ENCODE measurements at places on chromosomes 1 and 21. TPM values are rescaled to one million over a fixed set of nuclear protein-coding genes. Genes with fewer than 3 reads are reported as not detected.

DNA sequence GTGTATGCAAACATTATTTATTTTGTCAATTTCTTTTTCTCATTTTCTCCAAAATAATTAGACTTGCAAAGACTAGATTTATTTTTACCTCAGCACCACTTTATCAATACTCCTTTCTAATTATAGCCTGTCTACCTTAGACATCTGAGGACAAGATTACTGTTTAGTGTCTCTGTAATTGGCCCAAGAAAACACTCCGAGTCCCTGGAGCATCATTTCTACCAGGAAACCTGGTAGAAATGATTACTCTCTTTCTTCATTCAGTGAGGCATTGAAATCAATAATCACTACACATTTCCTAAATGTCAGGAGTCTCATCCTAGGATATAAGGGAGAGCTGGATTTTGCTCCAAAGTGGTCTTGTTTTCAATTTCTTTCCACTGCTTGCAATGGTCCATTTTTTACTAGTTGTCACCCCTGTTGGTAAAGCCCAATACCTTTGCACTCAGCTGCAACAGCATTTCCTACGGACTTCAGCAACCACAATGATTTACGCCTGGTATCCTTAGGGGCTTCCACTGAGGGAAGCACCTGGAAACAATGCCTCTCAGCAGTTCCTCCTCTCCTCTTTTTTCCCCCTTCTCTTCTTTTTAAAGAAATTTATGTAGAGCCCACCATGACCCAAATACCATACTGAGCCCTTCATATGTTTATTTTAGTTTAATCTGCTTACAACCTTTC lies 64.6 kb downstream of the GRIK1 start:
- no peak for DNase-seq

DNA sequence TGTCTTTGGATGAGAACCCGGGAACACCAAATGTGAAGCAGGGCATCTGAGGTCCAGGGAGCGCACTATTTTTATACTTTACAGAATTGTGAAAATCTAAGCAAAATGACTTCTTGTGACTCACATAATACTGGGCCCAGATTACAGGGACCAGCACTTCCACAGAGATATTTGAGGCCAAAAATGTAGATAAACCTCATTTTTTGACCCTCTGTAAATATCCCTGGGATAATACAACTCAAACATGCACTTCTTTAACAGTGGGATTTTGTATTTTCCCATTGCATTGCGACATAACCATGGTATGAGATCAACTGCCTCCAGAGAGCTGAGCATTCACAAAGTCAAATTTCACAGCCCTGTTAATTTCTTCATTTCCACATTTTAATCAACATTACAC lies 289.4 kb upstream of the ADGRL4 start:
- no peak for DNase-seq

PFDN2 gene
- total RNA-seq: 42.8 TPM

DNA sequence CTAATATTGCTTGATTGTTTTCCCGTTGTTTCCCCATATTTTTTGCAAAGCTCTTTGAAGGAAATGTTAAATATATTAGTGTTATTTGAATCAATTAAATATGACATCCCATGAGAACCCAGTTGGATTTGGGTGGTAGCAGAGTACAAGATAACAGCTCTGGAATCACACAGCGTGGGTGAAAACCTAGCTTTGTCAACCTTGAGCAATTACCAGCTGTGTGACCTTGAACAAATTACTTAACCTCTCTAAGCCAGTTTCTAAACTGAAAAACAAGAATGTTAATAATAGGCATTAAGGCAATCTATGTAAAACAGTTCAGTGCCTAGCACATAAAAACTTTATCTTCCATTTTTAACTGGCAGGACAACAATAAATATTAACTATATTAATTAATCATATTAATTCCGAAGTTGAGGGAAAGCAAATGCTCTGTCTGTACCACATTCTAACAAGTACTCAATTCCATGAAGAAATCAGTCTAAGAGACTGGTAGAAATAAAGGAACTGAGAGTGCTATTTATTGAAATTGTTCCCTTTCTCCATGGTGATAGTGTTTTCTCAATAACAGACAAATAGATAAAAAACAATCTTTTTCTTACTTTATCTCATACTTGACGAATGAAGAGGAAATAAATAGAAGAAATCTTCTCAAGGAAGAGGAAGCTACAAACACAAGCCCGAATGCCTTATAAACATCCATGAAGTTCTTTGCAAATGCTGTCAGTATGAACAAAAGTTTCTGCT lies 27.0 kb downstream of the DNASE2B start:
- DNase-seq: no peak

- DNase-seq: no peak
These were observed 90.1 kb downstream of the TMEM53 start for GRCh38 chr1:44584167-44584566.

DNA sequence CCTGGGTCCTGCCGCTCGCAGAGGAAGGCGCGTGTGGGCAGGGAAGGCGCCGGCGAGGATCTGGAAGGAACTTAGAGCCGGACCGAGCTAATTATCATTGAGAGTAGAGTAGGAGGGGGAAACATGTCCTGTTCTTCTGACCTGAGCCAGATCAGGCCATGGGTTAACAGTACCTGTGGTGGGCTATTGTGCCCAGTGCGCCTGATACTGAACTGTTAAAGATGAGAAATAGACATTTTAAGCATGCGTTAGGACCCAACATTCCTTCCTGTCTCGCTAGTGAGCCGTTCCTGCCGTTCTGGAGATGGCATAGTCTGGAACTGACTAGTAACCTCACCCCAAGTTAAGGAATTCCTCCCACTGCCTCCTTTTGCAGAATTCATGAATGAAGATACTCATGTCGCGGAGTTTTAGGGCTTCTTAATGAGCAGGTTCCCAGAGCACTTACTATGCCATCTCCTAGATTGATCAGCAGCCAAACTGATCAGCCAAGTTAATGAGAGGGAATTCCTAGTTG lies 870 bp downstream of the STRIP1 start:
- no peak for DNase-seq

DNA sequence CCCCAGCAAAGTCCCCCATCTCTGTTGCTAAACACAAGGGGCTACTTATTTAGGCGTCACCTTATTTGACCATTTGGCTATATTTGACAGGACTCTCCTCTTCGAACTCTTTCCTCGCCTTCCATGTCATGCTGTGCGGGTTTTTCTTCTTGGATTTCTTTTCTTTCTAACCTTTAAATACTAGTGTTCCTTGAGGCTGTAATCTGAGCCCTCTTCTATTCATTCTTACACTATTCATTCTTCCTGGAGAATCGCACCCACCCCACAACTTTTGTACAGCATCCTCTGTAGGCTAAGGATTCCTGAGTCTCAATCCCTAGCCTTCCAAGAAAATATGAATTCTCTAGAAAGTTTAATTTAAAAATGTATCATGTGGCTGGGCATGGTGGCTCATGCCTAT lies 61.7 kb upstream of the C1orf115 start:
- DNase-seq: no peak

TCEA3 gene
- total RNA-seq: 32.6 TPM

CYP4Z1 gene
- total RNA-seq: 2.5 TPM

DNA sequence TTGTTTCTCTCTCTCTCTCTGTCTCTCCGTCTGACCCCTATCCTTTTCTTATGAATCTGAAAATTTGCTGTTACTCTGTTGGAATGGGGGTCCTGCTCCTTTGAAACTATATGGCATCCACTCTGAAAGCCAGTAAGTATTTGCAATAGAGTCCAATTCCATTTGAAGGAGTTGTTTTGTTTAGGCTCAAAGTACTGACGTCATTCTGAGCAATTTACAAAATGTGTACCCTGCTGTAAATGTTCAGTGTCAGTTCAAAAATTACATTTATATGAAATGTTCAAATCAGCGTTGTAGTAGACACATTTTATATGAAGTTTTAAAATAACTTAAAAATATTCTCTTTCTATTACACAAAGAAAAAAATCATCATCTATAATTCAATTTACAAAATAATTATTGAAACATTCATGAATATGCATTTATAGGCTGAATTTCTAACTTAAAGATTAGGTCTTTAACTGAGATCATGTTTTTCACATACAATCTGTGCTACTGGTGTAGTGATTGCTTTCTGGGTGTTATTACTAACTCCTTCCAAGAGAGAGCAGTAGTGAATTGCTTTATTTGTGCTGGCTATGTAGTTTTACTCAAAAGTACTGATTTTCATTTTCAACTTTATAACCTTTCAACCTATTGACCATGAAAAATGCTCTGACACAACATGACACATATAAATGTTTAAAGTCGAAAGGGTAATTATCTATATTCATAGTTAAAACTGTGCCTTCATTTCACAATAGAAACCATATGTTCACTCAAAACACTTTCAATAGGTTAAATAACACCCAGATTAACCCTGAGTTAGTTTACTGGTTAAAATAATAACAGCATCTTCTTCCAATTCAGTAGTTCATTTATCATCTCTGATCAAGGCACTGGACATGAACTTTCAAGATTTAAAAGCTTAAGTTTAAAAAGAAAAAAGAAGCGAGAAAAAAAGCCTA lies 253.1 kb upstream of the ADGRL4 start:
- peak; percentile 31 for DNase-seq

DNA sequence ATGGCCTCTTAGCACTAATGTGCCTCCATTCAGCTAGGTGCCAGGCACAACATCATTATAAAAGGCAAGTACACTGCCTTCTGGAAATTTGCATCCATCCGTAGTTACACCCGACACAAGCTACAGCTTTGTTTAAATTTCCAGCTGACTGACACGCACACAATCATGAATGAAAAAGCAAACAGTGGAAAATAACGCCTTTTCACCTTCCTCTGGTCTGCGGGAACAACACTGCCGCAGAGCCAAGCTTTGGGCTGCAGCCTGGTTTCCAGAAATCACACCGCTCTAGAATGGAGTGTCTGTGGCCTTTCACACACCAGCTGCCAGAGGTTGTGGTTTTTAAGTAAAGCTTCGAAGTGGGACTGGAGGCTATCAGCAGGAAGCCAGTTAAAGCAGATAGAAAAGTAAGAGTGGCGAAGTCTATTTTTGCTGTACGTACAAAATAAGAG lies 142.8 kb upstream of the COA6 start:
- no peak for DNase-seq

- DNase-seq: no peak
These were observed 2.7 kb downstream of the CAMK2N1 start for GRCh38 chr1:20483098-20483832.

DNA sequence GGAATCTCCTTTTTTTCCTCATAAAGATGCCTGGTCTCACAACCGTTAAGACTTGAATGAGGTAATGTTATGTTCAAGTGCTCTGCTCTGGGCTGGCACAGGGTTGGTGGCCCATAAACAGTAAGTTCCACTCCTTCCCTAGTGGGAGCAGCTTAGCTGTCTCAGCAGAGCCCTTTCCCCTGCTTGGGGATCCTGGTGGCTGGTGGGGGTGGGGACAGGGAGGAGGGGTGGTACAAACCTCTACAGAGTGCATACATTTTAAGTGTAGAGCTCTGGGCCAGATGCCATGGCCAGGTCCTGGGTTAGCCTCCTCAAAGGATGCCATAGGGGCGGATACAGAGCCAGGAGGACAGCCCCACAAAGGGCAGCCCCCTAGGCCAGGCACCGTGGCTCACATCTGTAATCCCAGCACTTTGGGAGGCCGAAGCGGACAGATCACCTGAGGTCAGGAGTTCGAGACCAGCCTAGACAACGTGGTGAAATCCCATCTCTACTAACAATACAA lies 20.7 kb upstream of the PADI1 start:
- DNase-seq: no peak

DNA sequence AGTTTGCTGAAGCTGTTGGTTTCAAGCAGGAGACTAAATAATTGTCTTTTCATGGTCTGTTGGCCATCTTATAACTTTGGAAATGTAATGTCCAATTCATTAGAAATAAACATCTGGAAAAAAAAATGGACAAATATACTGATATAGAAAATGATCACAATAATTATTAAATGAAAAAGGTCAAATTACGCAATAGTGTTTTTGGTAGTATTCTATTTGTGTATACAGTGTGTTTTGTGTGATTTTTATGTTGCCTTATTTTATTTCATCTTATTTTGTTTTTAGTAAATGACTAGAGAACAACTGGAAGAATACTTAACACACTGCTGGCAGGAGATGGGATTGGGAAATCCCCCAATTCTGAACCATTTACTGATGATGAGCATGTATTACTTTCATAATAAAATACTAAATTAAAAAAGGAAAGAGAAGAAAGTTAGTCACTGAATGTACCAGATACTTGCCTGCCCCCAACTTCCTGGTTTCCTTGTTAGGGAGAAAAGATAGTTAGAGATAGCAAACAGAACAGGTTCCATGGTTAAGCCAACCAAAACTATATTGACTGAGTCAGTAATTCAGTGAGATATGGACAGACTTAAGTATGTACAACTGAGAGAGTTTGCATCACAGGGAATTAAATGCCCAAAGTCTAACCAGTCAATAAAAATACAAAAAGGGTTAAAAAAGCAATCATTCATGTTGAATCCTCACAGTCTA lies 24.0 kb upstream of the SAMD13 start:
- no peak for DNase-seq

DNA sequence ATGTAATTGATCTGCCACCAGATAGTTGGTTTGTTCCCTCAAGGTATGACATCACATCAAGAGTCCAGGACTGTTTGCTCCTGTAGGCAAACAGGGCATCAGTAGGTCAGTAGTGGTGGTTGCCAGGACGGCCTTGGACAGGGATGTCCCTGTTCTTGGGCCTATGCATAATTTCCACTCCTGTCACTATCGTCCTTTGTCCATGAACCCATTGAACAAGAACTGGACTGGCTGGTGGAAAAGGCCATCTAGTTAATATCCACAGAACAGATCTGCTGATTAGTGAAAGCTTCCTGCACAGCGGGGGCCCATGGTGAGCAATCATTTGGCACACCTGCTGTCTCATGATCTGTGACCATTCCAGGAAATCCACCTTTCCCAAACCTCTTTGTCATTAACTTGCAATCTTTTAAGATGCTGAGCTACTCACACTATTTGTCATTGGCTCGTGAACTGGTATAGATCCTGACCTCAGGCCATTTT lies 12.4 kb upstream of the BSDC1 start:
- DNase-seq: no peak

DNA sequence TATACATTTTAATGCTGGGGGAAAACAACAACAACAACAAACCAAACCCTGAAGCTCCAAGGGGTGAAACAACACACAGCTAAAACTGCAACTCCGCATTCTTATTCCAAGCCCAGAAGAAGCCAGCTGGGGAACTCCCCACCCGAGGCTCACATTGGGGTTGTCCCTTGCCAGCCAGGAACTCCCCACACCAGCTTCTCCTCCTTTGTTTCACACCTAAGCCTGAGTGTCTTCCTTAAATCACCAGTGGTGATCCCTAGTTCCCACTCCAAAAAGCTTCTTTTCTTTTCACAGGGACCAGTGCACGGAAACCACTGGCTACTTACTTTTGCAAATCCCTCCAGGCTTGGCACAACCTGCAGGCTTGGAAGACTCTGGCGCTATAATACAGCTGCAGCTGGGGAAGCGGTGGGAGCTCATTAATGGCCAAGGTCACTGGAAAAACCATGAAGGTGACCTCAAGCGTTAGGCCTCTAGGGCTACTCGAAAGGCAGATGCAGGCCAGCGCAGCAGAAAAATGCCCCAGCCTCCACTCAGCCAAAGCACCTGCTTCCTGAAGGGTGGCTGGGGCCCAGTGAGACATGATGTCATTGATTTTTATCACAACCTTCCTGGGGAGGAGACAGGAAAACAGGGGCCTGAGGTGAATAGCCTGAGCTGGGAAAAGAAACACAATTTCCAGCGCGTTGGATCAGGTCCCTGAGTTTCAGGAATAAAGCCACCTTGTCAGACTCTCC lies 40.1 kb downstream of the TLR5 start:
- no peak for DNase-seq

SLC45A3 gene
- total RNA-seq: 6.5 TPM

IL22RA1 gene
- 0.06 TPM for total RNA-seq

CENPF gene
- total RNA-seq: 46.6 TPM
